ENCODE measurements at places on chromosomes 13 and 19.
A peak's percentile ranks its signal among the peaks of the same experiment; 100 is the strongest.

DNA sequence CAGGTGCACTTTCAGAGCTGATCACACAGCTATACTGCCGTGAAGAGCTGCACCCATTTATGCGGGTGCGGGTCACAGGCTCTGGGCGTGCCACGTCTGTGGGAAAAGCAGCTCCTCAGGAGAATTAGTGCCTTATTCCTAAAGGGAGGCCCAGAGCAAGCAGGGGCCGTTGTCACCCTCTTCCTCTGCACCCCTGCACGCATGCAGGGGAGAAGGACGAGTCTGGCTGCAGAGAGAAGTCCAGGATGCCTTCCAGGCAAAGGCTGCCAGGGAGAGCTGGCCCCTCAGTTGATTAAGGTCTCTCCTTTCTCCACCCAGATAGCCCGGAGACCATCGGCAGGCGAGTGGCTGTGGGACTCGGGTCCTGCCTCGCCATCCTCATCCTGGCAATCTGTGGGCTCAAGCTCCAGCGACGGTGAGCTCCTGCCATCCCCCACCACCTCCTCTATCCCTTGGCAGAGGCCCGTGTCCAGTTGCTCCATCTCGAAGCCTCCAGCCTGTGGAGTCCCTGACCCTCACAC, 3.1 kb upstream of the FFAR1 start:
- DNase-seq = no peak

DNA sequence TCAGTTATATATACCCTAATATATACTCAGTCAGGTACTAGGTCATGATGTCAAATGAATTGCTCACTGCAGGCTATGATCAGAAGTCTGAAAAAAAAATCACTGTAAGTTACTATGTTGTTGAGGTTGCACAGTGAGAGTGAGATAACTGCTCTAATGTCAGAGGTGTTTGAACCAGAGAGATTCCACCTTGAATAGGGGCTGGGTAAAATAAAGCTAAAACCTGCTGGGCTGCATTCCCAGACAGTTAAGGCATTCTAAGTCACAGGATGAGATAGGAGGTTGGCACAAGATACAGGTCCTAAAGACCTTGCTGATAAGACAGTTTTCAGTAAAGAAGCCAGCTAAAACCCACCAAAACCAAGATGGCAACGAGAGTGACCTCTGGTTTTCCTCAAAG, 10.2 kb downstream of the EPSTI1 start:
- DNase-seq = no peak

GRCh38 chr19:24059563-24060295, 27.3 kb upstream of the ZNF254 start:
- no peak for DNase-seq

- DNase-seq = no peak
Measured at GRCh38 chr13:102945886-102946285, 100.1 kb downstream of the ERCC5 start.

DNA sequence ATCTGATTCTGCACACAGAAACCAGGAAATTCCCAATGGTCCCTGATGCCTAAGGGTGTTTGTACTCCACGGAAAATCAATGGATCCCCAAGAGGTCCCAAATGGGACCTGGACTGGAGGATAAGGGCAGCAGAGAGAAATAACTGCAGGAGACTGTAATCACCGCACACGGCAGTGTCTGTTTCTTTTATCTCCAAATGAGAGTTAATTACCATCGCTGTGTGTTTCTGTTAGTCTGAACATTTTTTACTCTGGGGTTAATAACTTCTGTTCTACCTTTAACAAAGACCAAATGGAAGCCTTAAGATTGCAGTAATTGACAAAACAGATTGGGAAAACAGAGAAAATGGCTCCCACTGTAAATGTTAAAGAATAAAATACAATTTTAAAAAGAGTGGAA, 320.9 kb downstream of the DCLK1 start:
- DNase-seq = no peak

- DNase-seq = no peak
Measured at GRCh38 chr13:70407486-70407885, 299.2 kb upstream of the KLHL1 start.

- no peak for DNase-seq
Measured at GRCh38 chr19:16309643-16310042, 15.0 kb upstream of the KLF2 start.

- no peak for DNase-seq
Measured at GRCh38 chr19:46551164-46551563, 50.0 kb upstream of the CALM3 start.

GRCh38 chr19:28312269-28312668, 900.7 kb downstream of the UQCRFS1 start:
- DNase-seq = no peak

DNA sequence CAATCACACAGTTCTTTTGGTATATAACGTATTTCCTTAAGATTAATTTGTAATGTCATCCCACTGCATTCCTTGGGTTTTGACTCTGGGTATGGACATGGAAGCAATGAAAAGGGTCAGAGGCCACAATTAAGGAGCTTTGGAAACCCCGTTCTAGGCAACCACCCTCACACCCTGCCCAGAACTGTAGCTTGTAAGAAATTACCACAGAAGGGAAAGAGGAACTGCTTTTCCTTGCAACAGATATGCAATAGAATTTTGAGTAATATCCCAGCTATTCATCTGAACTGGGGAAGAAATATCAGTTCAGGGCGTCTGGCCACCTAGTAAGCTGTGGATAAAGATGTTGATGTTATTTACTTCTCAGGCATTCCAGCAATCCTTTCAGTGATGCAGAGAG, 985 bp upstream of the CLC start:
- no peak for DNase-seq

DNA sequence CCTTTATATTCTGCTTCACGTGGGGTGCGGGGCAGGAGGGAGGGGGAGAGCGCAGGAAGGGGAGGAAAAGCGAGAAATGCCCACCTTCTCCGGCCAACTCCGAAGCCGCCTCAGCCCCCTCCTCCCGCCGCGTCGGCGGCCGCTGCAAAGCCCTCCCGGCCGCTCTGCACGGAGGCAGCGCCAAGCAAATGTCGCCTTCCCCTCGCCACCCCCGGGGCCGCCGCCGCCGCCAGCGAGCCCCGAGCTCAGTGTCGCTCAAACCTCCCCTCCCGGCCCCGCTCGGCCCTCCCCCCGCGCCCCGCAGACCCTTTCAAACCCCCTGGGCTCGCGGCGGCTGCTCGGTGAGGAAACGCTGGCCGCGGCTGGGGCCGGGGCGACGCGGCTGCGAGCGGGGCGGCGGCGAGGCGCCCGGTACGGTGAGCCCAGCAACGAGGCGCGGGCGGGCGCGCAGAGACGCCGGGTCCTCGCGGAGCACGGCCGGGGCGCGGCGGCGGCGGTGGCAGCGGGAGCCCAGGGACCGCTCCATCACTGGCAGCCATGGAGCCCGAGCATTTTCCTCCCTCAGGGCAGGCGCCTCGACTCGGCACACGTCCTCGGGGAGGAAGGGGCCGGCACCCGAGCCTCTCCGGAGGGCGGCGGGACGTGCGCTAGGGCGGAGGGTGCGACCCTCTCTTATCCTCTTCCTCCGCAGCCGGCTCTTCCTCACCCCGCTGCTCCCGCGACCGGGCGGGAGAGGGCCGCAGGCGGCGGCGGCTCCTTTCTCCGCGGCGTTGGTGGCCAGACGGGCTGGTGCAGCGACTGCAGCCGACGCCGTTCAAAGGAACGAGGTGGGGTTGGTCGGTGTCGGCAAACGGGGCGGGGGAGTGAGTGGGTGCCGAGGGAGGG, 463 bp upstream of the TSC22D1 start:
- DNase-seq = peak; percentile 7

DNA sequence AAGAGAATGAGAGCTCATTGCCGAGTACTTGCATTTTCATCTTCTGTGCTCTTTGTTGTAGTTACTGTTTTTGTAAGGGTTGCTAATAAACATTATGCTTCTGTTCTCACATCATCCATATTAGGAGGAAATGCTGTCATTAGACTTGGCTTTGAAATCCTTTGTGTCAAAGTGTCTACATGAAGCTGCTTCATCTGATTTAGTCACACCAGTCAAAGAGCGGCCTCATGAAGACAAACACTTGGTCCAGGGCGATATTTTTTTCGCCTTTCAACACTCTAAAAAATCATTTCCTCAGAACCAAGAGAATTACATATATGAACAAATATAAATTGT, 105.0 kb downstream of the SPRY2 start:
- no peak for DNase-seq

DNA sequence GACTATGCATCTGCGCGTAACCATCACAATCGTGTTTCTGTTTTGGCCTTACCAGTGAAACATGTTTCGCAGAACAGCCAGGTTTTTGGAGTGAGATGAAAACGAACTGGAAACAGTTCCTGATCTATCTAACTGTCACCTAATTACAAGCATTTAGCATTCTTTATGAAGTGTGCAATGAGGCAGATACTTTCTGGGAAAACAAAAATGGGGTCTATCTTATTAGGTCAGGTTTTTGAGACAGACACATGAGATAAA, 182.8 kb downstream of the LMO7 start:
- DNase-seq = no peak

DNA sequence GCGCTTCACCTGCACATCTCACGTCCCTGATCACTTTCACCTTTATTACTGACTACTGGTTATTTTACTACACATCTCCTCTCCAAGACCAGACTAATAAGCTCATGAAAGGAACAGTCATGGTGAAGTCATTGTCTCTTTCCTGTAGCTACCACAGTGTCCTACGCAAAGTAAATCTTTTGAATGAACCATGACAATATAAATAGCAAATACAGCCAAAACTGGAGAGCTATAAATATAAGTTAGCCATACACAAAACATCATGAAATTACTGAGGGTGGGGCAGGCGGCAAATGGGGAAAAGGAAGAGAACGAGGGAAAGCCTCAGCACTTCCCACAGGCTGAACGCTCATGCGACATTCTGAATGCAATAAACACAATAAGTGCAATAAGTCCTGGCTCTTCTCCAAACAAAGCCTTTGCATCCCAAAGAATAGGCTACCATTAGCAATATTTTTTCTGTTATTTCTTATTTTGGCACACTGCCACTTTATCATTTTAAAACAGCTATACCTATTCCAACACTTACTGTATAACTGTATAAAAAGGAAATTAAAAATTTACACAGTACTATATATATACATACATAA, 62.5 kb downstream of the TUBGCP3 start:
- DNase-seq = no peak

DNA sequence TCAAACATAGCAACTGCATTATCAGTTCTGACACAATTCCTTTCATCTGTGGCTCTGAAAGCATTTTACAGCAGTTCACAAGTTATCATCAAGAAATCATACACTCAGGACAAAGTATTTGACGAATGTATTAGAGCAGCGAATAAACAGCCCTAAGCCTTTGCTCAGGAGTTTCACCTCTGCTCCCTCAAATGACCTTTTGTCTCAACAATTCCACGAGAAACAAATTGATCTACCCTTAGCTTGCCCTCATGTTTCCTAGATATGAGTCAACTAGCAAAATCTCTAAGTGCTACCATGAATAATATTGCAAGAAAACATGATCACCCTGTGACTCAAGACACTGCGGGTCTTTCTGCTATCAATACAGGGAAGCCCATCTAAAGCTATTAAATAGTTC, 396.1 kb downstream of the EFNB2 start:
- no peak for DNase-seq

- no peak for DNase-seq
Measured at GRCh38 chr13:36453516-36453915, 21.2 kb downstream of the CCNA1 start.

GRCh38 chr19:3397266-3398022, 31.1 kb downstream of the NFIC start:
- no peak for DNase-seq

DNA sequence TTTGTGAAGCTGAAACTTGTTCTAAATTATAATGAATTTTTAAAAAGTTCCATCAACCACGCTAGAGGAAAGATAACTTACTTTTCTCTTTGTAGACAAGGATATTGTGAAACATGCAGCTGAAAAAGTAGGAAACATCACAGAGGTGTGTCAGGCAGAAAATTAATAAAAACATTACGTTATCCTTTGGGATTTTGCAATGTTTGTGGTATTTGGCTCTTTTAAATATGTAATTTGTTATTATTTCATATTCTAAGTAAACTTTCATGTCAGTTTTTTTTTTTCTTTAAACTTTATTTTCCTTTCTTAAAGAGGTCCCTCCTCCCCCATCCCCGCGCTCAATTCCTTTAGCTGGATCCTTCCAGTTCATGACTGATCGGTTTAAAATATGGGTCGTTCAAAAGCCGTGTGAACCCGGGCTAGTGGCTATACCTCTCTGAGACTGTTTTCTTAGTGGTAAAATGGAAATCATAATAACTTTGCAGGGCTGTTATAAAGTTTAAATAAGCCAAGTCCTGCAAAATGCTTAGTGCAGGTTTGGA, 740 bp upstream of the CCDC61 start:
- no peak for DNase-seq

GRCh38 chr19:4851551-4852290, 15.7 kb downstream of the PLIN3 start:
- peak; percentile 74 for DNase-seq

DNA sequence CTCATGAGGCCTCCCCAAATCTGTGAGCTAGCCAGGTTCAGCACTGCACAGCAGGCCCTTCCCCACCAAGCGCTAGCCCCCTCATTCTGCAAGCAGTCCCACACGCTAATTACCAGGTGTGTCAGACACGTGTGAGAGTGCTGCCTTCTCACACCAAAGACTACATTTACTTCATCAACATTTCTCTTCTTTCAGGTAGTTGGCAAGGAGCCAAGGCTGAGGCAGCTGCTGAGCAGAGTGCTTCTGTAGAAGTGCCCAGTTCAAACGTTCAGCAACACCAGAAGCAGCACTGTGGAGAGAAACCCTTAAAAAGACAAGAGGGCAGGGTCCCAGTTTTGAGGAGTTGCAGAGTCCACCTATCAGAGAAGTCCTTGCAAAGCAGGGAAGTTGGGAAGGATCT, 6.4 kb downstream of the ZNF773 start:
- DNase-seq = no peak

GRCh38 chr13:24215126-24215525, 54.6 kb downstream of the SPATA13 start:
- no peak for DNase-seq

- DNase-seq = no peak
Measured at GRCh38 chr19:1424192-1424955, 13.8 kb upstream of the RPS15 start.

GRCh38 chr19:47049307-47049700, 880 bp upstream of the TMEM160 start:
- no peak for DNase-seq

- DNase-seq = no peak
Measured at GRCh38 chr19:33503030-33503429, 18.6 kb downstream of the PEPD start.

GRCh38 chr19:6384381-6384780, 8.6 kb downstream of the GTF2F1 start:
- DNase-seq = no peak

DNA sequence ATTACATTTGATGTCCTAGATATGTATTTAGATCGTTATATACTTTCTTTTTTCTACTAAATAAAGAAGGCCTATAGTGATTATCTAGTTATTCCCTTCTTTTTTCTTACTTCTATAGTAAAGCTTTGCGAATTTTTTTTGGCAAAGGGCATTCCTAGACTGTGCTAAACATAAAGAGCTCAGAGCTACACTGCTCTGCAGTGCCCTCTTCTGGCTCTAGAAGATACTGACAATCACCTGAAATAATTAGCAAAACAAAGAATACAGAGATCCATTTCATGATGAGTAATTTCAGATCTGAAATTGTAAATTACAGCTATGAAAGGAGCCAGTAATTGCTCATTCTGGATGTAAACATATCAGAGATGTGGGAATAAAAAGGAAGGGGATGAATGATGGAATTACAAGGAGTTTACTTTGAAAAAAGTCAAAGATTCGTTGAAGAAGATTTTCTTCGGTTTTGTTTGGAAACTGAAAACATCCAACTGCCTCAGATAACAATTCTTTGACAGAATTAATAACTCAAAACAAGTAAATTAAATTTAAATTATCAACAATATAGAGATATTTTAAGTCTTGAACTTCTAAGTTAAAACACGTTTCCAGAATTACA, 288.5 kb downstream of the NALCN start:
- DNase-seq = no peak

GRCh38 chr13:108643646-108644353, 14.4 kb downstream of the MYO16 start:
- no peak for DNase-seq

Data from effector CD8-positive, alpha-beta T cell (primary cell).